ENCODE measurements at places on chromosomes 4 and X.

DNA sequence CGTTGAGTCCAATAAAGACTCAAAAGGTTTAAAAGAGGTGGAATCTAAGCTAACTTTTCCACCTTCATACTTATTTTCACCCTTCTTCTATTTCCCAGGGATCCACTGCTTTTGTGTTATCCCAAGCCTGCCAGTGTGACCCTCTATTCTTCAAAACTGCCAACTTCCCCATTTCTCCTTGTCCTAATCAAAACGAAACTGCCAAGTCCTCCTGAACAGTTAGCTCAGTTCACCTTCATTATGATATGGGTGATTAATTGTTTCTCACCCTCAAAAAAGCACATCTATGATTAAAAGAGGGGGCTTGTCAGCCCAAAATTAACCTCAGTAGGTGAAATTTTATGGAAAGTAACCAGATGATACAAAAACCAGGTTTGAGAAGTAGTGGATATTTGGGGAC, 108.4 kb downstream of the GUCY2F start:
- DNase-seq = no peak

- DNase-seq = no peak
Measured at GRCh38 chrX:20527558-20528011, 260.9 kb upstream of the RPS6KA3 start.

- no peak for DNase-seq
Measured at GRCh38 chrX:23784470-23785331, 1.7 kb downstream of the SAT1 start.

DNA sequence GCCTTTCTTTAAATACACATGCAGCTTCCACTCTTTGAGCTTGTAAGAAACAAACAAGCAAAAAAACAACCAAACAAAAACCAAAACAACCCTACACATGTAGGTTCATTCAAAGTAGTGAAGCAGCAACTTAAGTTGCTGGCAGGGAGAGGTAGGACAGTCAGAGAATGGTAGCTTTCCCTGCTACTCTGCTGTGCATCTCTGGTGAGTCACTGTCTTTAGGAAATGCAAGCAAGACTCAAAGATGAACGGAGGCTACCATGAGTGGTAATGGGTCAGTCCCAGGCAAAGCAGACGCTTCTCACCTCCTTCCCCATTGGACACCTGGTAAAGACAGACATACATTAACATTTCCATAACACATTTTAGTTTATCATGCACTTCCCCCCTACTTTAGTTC, 43.2 kb downstream of the PGRMC2 start:
- no peak for DNase-seq

GRCh38 chr4:1788254-1788973, 4.7 kb upstream of the FGFR3 start:
- no peak for DNase-seq
